ENCODE measurements at places on chromosomes 12 and 14. TPM values are rescaled to one million over a fixed set of nuclear protein-coding genes. Genes with fewer than 3 reads are reported as not detected.

DNA sequence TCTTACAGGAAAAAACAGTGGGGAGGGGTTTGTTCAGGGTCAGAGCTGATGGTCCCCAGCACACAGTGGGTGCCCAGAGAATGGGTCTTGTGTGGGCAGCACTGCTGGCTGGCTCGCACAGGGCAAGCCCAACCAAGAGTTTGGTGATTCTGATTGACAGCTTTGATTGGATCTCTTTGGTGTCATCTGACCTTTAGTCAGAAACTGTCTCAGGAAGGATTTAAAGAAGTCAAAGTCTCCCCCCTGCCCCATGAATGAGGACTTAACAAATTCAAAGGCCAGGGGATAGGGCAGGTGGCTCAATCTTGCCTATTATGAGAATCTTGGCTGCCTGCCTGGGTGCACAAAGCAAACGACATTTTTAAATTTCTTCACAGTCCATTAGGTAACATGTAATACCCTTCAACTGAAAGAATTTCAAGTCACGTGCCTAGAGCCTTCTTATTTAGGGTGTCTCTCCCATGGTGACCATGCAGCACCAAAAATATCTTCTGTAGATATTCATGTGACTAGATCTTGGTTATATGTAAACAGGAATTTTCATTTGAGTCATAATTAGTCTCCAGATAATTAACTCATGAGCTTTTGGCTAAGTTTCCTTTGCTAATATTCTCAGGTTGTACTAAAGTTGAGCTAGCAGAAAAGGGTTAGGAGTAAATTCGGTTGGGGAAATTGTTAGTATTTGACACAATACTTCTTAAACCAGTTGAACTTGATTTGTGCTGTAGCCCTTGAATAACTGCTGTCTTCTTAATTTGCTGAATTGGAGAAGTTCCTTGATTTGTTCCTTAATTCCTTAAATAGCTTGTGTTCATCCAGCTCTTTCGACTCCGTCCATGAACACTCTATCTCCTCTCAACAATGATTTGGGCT, 54.5 kb upstream of the HECTD1 start:
- H3K4me1 ChIP-seq, result peaks cover 20% of the 10 kb centered on the region
- no peaks in the 10 kb centered on the region for H3K36me3 ChIP-seq
- no peak for DNase-seq
- no peaks in the 10 kb centered on the region for H3K27me3 ChIP-seq
- H3K27ac ChIP-seq, result peak overlapping the region; percentile 42

GRCh38 chr12:3728686-3729085, 24.2 kb downstream of the CRACR2A start:
- H3K4me1 ChIP-seq, result no peaks in the 10 kb centered on the region
- H3K4me3 ChIP-seq, result no peak overlapping the region
- no peak overlapping the region for H3K27ac ChIP-seq
- no peaks in the 10 kb centered on the region for H3K36me3 ChIP-seq
- no peaks in the 10 kb centered on the region for H3K27me3 ChIP-seq
- no peak for DNase-seq

DNA sequence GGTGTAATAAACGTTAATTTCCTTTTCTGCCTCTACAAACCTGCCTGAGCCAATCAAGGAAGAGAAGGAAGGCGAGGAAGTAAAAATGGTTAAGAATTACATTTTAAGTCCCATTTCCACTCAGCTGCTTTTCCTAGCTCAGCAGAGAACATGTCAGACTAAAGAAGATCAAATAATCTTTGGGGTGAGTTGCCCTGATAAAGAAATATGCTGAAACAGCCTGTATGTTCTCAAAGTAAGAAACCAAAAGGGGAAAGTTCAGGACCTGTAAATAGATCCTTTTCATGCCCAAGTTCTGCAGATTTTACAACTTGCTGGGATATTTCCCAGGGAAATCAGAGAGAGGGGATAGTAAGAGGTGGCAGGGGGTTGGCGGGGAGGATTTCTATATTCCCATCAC, 55.5 kb downstream of the PHLDA1 start:
- H3K4me3 ChIP-seq, result no peak overlapping the region
- H3K27me3 ChIP-seq, result no peaks in the 10 kb centered on the region
- no peaks in the 10 kb centered on the region for H3K36me3 ChIP-seq
- H3K4me1 ChIP-seq, result peaks cover 7% of the 10 kb centered on the region
- DNase-seq, result no peak
- no peak overlapping the region for H3K27ac ChIP-seq

DNA sequence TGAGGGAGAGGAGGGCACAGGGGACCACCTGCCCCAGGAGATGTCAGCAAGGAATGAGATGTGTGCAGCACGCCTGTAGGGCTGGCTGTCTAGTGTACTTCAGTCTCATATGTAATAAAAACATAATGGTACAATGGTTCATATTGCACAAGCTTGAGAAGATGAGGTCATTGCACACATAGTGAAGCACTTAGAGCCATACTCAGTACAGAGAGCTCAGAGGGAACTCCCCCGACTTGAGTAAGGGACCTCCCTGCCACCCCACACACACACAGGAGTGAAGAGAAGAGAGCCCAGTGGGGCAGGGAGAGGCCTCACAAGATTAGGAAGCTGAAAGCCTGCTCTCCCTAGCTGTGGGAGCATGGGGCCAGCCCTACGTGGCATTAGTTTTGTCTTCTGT, 61.5 kb downstream of the SLC6A12 start:
- no peak for DNase-seq
- H3K4me3 ChIP-seq, result no peak overlapping the region
- H3K27ac ChIP-seq, result no peak overlapping the region

DNA sequence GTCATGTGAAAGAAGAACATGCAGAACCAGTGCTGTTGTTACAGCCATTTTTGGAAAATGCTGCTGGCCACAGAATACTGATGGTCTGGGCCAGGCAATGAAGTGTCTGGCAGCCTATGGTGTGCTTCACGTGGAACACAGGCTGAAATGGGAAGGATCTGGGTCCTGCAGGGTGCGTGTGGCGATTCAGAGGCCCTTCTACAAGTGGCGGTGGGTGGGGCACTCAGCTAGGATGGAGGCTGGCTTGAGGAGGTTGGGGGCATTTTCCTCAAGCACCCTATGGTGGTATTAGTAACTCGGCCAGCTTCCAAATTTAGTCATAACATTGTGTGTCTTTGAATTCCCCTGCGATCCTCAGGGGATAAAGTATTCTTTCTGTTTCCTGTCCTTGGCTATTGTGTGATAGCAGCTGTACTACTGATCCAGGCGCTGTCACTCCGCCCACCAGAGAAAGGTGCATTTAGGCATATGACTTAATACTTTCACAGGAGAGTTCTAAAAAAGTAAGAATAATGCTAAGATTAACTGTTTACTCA, 9.2 kb upstream of the RAD52 start:
- H3K36me3 ChIP-seq, result no peaks in the 10 kb centered on the region
- no peaks in the 10 kb centered on the region for H3K27me3 ChIP-seq
- no peaks in the 10 kb centered on the region for H3K4me1 ChIP-seq
- no peak overlapping the region for H3K4me3 ChIP-seq
- DNase-seq, result no peak

- no peak for DNase-seq
- H3K27ac ChIP-seq, result no peak overlapping the region
- no peaks in the 10 kb centered on the region for H3K36me3 ChIP-seq
Measured at GRCh38 chr14:92273166-92273565, 49.8 kb upstream of the SLC24A4 start.

DNA sequence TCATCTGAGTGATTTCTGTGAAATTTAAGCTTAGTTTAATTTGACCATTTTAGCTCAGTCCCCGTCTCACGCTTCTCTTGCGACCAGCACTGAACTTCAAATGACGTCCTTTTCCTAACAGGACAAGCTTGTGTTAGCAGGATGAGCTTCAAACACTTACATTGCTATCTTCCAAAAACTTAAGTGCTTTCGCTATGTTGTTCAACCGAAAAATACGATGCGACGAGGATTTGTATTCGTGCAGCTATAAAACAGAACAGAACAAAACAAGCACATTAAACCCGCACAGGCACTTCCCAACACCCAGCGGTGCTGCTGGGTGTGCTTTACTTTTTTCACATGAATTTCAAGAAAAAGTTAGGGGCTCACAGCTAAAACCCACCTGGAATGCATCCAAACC, 64.2 kb upstream of the DICER1 start:
- no peaks in the 10 kb centered on the region for H3K27me3 ChIP-seq
- H3K36me3 ChIP-seq, result no peaks in the 10 kb centered on the region
- H3K4me1 ChIP-seq, result peaks cover 3% of the 10 kb centered on the region
- H3K4me3 ChIP-seq, result no peak overlapping the region

DNA sequence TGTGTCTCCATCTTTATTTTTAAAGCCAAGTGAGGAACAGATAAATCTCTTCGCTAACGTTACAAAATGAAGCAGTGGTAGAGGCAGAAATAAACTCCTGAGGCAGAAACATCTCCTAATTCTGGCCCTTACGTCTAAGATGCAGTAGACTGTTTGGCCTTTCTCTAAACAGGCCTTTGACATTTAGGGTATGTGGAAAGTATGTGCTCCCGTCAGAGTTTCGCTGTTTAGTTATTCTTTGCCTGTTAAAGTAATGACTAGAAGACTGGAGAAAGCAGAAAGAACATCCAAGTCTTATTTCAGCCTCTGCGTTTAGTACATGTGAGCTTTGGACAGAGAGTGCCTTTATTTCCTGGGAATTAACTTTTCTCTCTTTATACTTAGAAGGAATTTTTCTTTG, 216.6 kb downstream of the RAD51B start:
- no peaks in the 10 kb centered on the region for H3K36me3 ChIP-seq
- no peak overlapping the region for H3K4me3 ChIP-seq
- H3K4me1 ChIP-seq, result no peaks in the 10 kb centered on the region
- no peak for DNase-seq
- H3K27me3 ChIP-seq, result no peaks in the 10 kb centered on the region

- no peaks in the 10 kb centered on the region for H3K4me1 ChIP-seq
- no peaks in the 10 kb centered on the region for H3K36me3 ChIP-seq
- H3K4me3 ChIP-seq, result no peak overlapping the region
- no peaks in the 10 kb centered on the region for H3K27me3 ChIP-seq
Measured at GRCh38 chr14:45406942-45407341, 153.9 kb upstream of the MIS18BP1 start.

Gene DPPA3
- not detected for total RNA-seq

GRCh38 chr12:113609692-113610469, 138.2 kb upstream of the LHX5 start:
- no peak for DNase-seq
- H3K36me3 ChIP-seq, result no peaks in the 10 kb centered on the region
- no peak overlapping the region for H3K27ac ChIP-seq
- no peaks in the 10 kb centered on the region for H3K4me1 ChIP-seq

DNA sequence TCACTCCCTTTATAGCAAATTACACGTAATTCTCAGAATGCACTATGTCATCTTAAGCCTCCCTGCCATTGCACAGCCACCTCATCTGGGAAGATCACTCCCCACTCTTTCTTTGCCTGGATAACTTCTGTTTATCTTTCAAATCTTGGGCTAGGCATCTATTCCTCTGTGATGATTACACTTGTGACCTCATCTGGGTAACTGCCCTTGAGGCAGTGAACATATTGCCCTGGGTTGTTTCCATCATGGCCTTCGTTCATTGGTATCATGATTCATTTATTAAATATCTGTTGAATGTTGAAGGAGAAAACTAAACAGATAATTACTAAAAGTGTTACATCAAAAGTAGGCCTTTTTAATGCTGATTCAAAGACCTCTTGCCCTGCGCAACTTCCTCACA, 26.2 kb upstream of the PDE3A start:
- no peaks in the 10 kb centered on the region for H3K4me1 ChIP-seq
- DNase-seq, result no peak
- no peak overlapping the region for H3K27ac ChIP-seq
- H3K36me3 ChIP-seq, result no peaks in the 10 kb centered on the region
- H3K27me3 ChIP-seq, result no peaks in the 10 kb centered on the region

Gene AKAP5
- total RNA-seq, result 0.15 TPM

Gene ARHGAP5
- 56.9 TPM for total RNA-seq

Gene ASB2
- 148 TPM for total RNA-seq

Gene MORN3
- not detected for total RNA-seq

Gene NEUROD4
- total RNA-seq, result not detected

DNA sequence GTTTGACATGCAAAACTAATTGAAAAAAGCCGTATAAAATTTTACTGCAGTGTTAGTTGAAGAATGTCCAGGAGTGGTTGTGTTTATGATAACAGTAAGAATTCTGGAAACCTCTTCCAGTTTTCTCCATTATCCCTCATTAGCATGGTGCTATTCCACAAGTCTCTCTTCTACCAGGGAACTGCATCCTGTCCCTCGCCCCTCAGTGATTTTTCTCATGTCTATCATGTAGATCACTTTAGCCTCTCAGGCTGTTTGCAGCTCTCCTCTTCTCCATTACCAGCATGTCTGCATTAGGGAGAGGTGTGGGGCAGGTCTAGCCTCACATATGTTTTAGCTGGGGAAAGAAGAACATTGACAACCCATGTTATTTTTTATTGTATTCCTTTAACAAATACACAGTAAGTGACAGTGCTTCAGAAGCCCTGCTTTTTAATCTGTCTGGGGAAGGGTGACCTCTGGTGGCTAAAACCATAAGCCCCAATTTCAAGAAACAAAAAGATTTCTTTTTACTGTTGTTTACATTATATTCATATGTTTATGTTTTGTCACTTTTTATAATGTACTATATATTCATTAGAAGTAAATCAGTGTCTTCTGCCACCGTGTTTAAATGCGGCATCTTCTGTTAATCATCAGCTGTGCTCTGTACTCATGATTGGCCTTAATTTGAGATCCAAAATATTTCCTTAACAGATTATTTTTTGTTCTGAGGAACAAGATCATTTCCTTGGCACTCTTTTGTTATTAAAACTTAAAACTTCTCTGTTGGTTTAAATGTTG, 70.7 kb downstream of the RASSF8 start:
- H3K27ac ChIP-seq, result no peak overlapping the region
- H3K27me3 ChIP-seq, result no peaks in the 10 kb centered on the region
- H3K36me3 ChIP-seq, result no peaks in the 10 kb centered on the region
- peaks cover 22% of the 10 kb centered on the region for H3K4me1 ChIP-seq
- no peak for DNase-seq

Gene AJUBA
- 0.95 TPM for total RNA-seq

Gene TCL1B
- total RNA-seq, result not detected

Gene TAS2R50
- total RNA-seq, result not detected

Gene RTL1
- total RNA-seq, result not detected

Gene ACOT6
- not detected for total RNA-seq

DNA sequence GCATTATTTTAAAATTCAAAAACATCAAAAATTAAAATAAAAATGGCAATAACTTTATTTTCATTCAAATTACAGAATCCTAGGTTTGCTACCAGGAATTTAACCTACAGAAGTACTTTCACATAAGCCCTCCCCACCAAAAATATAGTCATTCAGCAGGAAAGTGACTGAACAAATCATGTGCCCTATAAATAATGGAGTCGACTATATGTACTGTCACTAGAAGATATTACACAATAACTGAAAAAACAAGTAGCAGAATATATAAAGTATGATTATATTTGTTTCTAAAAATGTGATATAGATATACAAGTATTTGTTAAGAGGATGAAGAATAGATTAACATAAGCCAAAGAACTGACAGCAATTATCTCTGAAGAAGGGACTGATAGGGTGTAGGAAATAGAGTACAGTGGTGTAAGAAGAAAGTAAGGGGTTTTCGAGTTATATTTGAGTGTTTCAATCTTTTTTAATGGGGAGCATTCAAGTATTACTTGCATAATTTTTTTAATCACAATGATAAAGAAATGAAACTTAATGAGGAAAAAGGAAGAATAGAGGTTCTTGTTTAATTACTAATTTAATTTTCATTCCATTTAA, 7.9 kb downstream of the C2CD5 start:
- no peaks in the 10 kb centered on the region for H3K27me3 ChIP-seq
- H3K4me1 ChIP-seq, result no peaks in the 10 kb centered on the region
- no peak overlapping the region for H3K4me3 ChIP-seq
- no peak for DNase-seq

Gene C12orf50
- total RNA-seq, result not detected

All from psoas muscle (tissue), 8 donors.